ENCODE measurements at places on chromosomes 3 and 15.

DNA sequence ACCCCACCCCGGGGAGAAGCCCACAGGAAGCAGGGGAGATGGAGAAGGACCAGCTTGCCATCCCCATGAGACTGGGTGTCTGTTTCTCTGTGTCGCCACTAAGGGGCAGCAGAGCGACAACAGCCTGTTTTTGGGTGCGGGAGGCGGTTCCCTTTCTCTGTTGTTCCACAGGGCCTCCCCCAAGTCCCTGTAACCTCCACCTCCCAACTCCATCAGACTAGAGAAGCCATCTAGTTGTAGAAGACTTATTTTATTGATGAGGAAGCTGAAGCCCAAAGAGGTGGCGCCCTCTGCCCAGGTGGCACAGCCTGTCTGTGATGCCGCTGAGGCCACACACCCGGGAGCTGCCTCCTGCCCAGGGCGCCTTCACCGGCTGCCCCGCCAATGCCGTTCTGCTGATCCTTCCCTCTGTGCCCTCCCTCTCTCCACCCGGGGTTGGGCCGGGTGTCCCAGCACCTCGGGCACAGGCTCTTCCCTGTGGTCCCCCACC is 3.9 kb upstream of the CCDC9B start:
- DNase-seq: no peak

- DNase-seq: no peak
These were observed 19.5 kb upstream of the BSN start for GRCh38 chr3:49534581-49535441.

DNA sequence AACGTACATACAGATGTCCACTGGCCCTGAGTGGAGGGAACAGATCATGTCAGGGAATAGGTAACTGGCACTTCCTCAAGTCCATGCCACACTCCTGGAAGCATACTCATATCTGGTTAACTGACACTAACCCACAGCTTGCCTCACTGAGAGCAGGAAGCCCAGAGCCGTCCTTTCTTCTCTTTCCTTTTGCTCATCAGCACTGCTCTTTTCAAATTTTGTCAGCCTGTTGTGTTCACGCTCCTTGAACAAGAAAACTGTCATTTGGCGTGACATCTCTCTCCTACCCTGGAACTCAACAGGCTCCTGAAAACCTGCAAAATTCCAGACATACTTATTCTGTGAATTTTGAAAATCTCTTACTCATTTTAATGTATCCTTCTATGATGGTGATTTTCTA is 360.2 kb downstream of the MAGI1 start:
- DNase-seq: no peak

GRCh38 chr3:111592936-111593335 is 2.2 kb downstream of the ZBED2 start:
- DNase-seq: no peak

- DNase-seq: no peak
These were observed 103.8 kb downstream of the CPN2 start for GRCh38 chr3:194247350-194247740.

DNA sequence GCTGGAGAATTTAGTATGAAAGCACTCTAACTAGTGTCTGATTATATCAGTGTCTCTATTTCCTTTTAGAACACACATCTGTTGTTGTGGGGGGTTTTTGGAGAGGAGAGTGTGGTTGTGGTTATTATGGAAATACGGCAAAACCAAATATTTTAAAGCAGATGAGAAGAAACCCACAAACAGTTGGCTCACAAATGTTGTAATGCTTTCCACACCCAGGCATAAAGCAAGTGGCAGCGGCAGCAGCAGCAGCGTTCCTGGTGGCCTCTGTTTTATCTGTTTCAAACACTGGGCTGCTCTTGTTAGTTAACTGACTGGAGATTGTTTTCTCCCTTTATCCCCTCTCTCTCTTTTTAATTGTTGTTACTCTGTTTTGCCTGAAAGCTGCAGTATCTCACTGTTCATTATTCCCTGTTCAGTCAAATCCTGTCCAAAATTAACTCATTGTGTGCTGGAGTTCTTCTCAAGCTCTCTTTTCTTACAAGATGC is 1045.5 kb upstream of the NR2F2 start:
- DNase-seq: no peak

GRCh38 chr3:8239718-8240695 is 261.6 kb upstream of the LMCD1 start:
- DNase-seq: no peak

- DNase-seq: no peak
These were observed 292.4 kb downstream of the CNTN4 start for GRCh38 chr3:2390926-2391532.

DNA sequence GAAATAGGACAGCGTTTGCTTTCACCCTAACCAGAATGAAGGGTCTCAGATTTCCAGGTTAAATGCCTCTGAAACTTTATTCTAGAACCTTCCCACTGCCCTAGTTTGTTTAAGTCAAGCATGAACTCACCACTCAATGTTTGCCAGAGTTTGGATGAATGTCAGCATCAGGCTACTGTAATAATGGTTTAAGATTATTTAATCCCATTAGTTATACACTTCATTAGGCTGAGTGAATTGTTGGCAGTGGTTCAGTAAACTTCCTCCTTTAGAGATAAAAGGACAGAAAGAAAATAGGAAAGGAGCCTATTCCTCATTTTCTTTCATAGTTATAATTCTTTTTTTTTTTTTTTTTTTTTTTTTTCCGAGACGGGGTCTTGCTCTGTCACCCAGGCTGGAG is 401.9 kb upstream of the TPRG1 start:
- DNase-seq: no peak

DNA sequence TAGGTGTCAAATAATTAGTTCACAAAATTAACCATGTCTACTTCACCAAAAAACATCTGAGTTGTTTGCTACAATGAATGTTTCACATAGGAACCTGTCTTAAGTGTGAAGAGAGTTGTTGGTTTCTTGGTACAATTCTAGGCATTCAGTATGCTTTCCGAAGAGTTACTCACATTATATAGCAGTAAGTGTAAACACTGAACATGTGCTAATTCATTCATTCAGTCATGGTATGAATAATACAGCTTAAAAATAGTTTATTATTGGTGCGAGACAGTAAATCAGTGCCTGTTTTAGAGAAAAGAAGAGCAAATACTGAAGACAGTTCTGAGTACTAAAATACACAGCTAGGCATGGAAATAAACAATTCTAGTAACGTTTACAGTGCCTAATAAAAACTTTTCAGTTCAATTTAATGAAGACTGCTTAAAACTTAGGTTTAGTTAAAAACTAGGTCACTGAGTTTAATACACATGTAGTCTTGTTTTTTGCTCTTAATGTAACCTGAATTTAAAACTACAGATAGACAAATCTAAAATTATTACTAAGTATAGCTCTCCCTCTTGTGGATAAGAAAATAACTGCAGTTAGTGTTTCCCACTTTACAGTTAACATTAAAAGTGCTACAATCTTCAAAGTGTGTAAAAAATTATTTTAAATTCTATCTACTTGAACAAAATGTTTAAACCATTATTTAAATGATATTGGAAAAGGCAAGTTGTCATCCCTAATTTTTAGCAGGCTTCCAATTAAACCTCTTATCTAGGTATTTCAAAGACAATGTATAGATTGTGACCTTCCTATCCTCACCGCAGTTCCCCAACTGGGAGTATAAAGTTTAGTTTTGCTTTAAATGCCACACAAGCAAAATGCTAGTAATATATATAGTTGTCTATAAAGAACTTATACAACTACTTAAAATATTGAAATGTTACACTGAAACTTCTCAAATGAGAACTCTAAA is 20.1 kb upstream of the ZCWPW2 start:
- no peak for DNase-seq

DNA sequence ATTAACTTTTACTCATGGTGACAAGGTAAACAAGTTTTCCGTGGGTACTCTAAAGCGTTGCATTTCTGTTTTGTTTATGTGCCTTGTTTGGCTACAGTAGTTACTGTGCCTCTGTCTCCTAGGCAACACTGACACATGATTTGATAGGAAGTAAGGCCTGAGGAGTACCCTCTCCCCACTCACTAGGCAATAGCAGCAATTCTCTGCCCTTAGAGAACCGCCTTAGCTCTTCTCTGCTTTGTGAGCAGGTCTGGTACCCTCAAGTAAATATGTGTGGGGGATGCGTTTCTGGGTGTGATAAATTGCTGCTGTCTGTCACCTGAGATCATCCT is at the start of gene IL5RA:
Gene IL5RA (minus strand): TSS at position 76 of the 332 bp plus-strand sequence. CDS start 5,390 bp downstream, outside the sequence.
- DNase-seq: no peak

GRCh38 chr3:14117468-14118399 is 6.9 kb downstream of the CHCHD4 start:
- no peak for DNase-seq

DNA sequence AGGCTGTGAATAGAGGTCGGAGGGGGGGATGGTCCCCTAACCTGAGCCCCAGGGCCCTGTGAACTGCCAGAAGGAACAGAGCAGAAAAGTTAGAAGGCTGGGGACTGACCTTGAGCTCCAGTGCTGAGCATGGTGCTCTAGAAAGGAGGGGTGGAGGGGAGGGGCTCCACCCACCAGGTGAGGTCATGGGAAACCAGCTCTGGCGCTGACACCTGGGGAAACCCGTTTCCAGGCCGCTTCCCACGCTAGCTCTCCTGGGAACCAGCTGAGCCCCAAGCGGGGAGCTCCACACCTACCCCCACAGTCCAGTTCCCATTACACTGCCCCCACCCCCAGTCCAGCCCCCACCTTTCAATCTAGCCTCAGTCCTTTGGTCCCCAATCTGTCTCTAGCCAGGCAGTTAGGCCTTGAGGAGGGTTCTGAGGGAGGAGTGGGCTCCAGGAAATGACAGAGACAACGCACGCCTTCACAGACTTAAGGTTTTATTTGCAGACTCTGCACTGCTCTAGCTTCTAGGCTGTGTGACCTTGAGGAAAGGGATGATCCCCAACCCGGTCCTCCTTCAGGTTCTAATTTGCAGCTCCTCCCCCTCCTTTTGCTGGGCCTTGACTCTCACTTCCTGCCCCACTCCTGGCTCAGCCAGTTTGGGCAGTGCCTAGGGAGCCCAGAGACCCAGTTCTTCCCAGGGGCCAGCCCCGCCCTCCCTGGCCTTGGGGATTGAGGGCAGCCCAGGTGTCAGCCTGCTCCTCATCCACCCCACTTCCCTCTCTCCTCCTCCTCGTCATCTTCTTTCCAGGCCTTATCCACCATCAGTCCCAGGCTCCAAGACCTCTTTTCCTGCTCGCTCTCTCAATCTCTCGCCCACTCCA is 2.1 kb downstream of the RHOV start:
- no peak for DNase-seq

- no peak for DNase-seq
These were observed 27.9 kb downstream of the ALDH1L1 start for GRCh38 chr3:126152458-126152857.

DNA sequence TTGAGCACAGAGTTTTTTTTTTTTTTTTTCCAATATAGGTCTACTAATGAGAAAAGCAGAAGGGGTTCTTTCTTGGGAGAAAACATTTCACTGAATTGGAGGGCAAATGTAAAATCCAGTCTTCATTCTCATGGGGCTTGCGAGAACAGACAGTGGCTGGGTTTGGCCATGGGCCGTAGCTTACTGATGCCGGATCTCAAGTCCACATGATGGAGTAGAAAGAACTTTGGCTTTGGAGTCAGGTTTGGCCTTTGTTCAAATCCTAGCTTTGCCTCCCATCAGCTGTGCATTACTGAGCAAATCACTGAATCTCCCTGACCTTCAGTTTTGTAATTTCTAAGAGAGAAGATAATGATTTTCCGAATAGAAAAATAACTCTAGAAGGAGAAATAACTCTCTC is 59.7 kb downstream of the LMCD1 start:
- no peak for DNase-seq

DNA sequence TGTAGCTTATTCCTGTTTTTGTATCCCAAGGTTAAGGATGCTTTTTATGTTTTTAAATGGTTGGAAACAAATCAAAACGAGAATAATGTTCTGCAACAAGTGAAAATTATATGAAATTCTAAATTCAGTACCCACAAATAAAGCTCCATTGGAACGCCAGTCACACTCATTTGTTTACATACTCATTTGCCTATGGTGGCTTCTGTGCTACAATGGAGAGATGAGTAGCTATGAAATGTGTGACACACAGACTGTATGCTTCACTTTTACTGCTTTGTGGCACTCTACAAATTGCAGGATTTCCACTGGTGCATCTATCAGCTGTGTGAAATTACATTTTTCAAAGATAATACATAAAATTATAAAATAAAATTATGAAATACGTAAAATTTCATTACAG is 112.2 kb upstream of the TSPAN3 start:
- no peak for DNase-seq

GRCh38 chr15:75925440-75925839 is 21.8 kb downstream of the FBXO22 start:
- no peak for DNase-seq

GRCh38 chr3:38978729-38979128 is 73.0 kb downstream of the SCN11A start:
- no peak for DNase-seq

- no peak for DNase-seq
These were observed 621 bp downstream of the RGMA start for GRCh38 chr15:93088200-93088980.

GRCh38 chr3:22474706-22475445 is 723.9 kb upstream of the ZNF385D start:
- no peak for DNase-seq

GRCh38 chr3:105170423-105170822 is 196.3 kb upstream of the ALCAM start:
- no peak for DNase-seq

DNA sequence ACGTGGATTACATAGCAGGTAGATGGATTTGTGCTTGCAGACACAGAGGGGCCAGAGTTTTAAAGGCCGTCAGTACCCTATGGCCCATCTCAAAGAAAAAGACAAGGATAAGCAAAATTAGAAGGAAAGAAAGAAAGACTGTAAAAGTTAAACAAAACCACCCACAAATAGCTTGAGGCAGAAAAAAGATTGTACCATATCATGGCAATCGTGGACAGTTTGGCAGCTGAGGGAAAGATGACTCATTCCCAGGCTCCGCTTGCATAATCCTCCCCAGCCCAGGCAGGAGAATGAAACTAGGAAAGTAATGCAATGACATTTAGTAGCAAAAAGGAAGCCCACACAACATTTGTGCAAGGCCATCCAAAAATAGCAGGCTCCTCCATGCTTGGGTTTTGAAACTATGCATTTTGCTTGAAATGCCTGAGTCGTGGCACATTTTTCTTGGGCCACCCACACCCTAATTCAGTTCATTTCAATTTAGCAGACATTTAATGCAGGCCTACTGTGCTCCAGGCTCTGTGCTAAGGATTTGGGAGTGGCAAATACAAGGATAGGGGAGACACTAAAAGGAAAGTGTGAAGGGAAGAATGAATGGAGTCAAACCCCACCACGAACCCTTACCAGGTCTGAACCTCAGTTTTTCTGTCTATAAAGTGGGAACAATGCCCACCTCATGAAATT is 40.9 kb upstream of the SMAD3 start:
- no peak for DNase-seq

DNA sequence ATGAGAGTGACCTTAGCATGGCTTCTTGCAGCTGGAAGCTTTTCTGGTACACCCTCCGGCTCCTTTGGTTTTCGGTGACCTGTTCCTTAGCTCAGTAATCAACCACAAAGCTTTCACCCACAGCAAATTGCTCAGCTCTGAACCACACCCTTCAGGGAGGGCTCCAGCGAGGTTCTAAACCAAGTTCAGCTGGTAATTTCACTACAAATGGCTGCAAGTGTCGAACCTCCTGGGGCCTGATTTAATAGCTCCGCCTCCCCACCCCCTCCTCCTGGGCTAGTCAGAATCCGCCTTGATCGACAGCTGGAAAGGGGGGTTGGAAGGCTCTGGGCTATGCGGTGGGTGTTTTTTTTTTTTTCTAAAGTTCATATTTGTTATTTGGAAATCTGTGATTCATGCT is 150.9 kb upstream of the MCTP2 start:
- DNase-seq: no peak

- no peak for DNase-seq
These were observed 47.6 kb downstream of the IDH2 start for GRCh38 chr15:90054618-90055097.

Data from activated naive CD4-positive, alpha-beta T cell (primary cell).